ENCODE measurements at places on chromosomes 11 and 22. TPM values are rescaled to one million over a fixed set of nuclear protein-coding genes. Genes with fewer than 3 reads are reported as not detected.

GRCh38 chr11:1073851-1074243 lies 827 bp upstream of the MUC2 start:
- no peak for DNase-seq

DNA sequence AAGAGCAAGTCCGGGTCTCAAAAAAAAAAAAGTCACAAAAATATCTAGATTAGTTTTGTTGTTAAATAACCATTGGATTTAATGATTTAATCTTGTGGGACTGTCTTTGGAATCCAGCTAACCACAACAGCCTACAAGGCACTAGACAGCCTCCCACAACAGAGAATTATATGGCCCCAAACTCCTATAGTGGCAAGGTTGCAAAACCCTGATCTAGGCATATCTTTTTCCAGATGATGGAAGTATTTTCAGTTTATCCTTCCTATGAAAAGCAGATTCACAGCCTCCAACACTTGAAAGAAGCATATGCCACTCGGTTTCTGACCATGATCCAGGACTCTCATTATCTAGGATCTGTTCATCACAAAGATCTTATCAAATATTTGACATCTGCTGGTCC lies 5.4 kb upstream of the C11orf87 start:
- no peak for DNase-seq

GRCh38 chr11:74971424-74971823 lies 17.3 kb upstream of the NEU3 start:
- no peak for DNase-seq

DNA sequence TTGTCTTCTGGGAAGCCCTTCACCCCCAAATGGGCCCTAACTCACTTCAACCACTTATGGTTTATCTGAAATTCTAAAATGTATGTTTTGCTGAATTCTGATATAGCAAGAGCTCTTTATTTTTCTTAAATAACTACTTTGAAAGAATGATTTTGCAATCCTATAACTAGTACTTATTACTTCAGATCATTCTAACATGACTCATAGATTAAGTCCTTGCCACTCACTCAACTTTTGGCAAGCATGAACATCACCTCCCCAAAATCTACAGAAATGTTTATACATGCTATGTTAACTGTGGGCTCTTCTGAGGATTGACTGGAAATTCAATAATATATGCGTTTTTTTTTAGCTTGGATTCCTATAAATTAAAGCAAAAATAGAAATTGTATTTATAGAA lies 367.4 kb upstream of the FAT3 start:
- DNase-seq: no peak

GGT1 gene
- 39.3 TPM for polyA plus RNA-seq

UCP2 gene
- 68.7 TPM for polyA plus RNA-seq

PKNOX2 gene
- 13.9 TPM for polyA plus RNA-seq

PKDREJ gene
- polyA plus RNA-seq: 0.55 TPM

TRIM49D1 gene
- not detected for polyA plus RNA-seq

ETS1 gene
- 75.5 TPM for polyA plus RNA-seq
